GM04503 (cell line): ENCODE measurements at places on chromosomes 13 and 19.
A peak's percentile ranks its signal among the peaks of the same experiment; 100 is the strongest.

DNA sequence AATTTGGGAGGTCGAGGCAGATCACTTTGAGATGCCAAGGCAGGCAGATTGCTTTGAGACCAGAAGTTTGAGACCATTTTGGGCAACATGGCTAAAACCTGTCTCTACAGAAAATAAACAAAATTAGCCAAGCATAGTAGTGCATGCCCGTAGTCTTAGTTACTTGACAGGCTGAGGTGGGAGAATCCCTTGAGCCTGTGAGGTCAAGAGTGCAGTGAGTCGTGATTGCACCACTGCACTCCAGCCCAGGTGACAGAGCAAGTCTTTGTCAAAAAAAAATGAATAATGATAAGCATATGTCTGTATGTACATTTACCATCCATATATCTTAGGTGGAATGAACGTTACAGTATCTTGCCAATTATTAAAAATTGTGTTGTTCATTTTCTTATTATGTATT lies 2447.7 kb downstream of the PCDH9 start:
- no peak for DNase-seq

GRCh38 chr13:45527699-45528462 lies 63.1 kb downstream of the COG3 start:
- no peak for DNase-seq

GRCh38 chr13:27905650-27906049 lies 14.2 kb upstream of the PDX1 start:
- DNase-seq = no peak

GRCh38 chr13:112705286-112705685 lies 15.4 kb downstream of the ATP11A start:
- no peak for DNase-seq

DNA sequence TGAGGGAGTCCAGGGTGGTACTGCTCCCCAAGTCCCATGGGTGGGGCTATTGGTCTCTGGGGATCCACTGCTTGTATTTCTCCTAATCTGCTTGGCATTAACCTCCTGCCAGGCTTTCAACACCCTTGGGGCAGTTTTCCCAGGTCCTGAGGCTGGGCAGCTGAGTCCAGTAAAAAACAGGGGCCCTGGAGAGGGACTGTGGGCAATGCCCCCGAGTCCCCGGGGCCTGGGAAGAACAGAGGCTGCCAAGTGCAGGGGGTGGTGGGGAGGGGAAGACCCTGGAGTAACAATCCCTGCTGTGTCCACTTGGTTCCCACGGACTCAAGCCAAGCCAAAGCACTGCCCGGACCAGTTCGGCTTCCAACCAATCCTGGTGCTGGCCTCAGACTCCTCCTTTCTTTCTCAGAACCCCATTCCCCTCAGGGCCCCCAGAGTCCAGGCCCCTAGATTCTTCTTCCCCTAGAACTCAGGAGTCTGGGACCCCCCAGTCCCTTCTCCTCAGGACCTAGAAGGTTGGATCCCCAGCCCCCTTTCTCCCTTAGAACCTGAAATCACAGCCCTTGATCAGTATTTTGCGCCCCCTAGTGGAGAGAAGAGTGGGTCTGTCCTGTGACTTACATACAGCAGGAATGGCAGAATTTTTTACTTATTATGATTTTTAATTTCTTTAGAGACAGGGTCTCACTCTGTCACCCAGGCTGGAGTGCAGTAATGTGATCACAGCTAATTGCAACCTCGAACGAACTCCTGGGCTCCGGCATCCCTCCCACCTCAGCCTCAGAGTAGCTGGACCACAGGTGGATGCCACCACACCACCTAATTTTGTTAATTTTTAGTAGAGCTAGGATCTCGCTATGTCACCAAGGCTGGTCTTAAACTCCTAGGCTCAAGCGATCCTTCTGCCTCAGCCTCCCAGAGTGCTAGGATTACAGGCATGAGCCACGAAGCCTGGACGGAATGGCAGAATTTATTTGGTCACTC lies 3.7 kb upstream of the CLPTM1 start:
- no peak for DNase-seq

- DNase-seq = no peak
These were observed 271.3 kb downstream of the PCDH20 start for GRCh38 chr13:61144301-61144700.

DNA sequence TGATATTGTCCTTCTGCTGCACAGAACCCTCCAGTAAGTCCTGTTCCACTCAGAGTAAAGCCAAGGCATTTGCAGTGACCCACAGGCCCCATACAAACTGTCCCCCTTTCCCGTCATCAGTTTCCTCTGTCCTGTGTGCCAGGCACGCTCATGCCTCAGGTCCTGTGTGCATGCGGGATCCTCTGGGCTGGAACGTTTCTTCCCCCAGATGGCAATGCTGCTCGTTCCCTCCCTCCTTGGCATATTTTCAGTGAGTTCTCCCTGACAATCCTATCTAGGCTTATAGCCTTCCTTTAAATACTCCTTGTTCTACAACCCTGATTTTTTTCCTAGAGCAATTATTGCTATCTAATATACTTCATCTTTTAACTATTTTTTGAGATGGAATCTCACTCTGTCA lies 5.7 kb downstream of the OPA3 start:
- DNase-seq = no peak

DNA sequence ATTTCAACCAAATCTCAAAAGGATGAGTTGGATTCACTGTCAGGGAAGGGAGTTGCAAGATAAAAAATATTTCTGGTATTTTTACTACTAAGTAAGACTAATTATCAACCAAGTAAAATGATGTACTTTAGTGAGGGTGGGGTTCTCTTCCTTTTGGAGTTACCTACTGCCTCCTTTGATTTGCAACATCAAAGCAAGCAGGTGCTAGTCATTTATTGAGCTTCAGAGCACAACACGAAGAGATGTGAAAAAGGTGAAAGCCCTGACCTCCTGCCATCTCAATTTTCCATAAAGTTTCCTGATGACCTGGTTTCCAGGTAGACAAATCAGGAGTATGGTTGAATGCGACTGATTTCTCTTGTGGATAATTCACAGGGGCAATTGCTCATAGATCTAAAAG lies 96.0 kb downstream of the CDADC1 start:
- DNase-seq = no peak

DNA sequence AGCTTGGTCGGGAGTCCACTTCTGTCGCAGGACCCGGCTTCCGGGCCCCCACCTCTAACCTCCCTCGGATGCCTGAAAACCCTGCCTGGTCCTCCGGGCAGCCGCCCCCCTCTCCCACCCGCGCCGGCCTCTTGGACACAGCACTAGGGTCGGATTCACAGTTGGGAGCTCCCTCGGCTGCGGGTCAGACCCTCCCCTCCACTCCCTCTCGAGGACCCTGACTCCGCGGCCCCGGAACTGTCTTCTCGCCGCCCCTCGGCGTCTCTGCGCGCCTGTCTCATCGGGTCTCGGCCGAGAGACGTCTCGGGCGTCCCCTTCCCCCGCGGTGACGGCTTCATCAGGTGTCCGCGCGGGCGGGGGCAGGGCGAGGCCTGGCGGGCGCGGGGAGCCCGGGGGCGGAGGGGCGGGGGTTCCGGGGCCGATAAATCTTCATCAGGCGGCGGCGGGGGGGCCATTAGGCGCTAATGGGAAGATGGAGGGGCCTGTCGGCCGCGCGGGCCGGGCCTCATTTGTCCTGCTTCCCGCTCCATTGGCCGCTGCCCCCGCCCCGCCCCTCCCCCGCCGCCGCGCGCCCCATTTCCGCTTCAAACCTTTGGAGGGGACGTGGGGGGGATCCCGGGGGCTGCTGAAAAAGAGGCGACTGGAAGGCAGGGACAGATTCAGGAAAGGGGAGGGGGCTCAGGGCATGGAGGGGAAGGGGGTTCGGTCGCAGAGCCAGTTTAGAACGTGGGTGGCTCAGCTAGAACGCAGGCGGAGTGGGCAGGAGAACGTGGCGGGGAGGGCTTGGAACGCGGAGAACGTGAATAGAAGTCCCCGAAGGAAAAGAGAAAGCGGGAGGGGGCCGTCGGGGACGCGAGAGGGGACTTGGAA lies 11.8 kb upstream of the ERFL start:
- no peak for DNase-seq

DNA sequence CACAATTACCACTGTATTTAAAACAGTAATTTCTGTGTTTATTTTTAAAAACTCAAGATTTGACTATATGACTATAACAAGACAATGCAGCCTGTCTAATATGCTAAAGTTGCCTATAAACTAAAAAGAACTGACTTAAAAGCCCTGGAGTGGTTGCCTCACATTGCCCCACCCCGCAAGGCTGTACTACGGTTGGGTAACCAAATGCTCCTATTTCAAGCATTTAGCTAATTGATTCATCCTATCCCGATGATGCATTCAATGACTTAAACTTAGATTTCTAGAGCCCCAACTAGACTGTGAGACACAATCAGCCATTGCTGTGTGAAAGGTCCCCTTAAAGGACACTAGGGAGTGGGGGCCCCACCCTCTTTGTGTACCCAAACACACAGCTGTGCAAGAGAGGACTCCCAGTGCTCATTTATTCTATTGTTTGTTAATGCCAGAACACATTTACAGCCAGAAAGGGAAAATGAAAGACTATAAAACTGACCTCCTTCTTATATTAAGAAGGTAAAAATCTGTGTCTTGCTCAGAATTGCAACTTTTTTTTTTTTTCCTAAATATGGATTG lies 66.9 kb downstream of the MIPEP start:
- DNase-seq = no peak

GRCh38 chr13:112457081-112457480 lies 80.9 kb downstream of the SPACA7 start:
- no peak for DNase-seq

DNA sequence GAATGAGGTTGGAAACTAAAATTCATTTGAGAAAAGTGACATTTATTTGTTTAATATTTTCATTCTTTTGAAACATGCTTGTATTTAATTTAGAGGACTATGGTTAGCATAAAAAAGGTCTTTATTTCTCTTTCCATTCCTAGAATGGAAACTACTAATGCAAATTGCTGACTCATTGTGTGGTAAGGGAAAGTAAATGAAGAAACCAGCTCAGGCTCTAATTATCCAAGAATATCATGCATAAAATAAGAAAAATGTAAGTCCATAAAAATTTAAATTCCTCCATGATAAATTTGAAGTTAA lies 777.0 kb upstream of the SLITRK1 start:
- DNase-seq = no peak

DNA sequence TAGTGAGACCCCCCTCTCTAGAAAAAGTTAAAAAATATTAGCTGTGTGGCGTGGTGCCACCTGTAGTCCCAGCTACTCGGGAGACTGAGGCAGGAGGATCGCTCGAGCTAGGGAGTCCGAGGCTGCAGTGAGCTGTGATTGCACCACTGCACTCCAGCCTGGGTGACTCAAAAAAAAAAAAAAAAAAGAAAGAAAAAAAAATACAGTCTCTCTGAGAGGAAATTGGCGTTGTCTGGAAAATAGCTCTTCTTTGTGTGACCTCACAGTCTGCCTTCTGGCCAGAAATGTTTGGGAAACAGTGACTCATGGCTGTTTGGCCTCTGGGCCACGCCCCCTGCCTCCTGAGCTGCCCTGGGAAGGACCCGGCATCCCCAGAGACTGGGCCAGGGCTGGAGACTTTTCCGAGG lies 10.7 kb downstream of the MARCHF2 start:
- peak; percentile 96 for DNase-seq

DNA sequence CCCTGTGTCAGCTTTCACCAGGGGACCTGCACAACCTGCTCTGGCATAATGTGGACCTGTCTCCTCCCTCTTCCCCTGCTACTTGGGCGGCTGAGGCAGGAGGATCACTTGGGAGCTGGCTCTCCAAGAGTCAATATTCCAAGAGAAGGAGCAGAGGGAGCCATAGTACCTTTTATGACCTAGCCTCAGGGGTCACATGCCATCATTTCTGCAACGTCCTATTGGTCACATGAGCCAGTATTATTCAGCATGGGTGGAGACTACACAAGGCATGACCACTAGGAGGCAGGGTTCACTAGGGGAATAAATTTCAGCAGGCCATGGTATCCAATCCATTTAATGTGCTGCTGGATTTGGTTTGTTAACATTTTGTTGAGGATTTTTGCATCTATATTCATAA lies 12.0 kb upstream of the SHFL start:
- no peak for DNase-seq

- peak; percentile 15 for DNase-seq
These were observed 27.3 kb upstream of the EDDM13 start for GRCh38 chr19:56245121-56245740.

DNA sequence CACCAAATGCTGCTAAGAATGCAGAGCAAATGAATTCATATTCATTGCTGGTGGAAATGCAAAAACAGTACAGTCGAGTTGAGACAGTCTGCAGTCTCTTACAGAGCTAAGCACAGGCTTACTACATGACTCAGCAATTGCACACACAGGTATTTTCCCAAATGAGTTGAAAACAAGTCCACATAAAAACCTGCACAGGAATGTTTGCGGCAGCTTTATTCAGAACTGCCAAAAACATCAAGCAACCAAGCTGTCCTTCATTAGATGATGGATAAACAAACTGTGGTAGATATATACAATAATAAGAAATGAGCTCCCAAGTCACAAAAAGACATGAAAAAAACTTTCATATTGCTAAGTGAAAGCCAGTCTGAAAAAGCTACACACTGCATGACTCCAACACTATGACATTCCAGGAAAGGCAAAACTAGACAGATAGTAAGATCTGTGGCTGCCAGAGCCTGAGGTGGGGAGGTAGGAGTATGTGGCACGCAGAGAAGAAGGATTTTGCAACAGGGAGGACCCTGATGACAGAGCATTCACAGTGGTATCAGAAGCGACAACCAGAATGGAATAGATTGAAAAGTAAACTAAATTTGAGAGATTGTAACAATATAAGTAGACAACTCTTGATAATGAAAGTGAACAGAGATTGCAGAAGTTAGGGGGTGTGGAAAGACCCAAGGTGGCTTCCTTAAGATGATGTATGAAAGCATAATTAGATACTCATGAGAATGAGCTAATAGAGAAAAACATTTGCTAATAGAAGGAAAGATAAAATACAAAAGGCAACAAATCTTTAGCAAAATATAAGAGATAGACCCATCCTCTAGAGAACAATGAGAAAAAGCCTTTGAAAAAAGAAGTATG lies 52.7 kb downstream of the TSC22D1 start:
- DNase-seq = peak; percentile 21

GRCh38 chr13:28429685-28430290 lies 65.1 kb downstream of the FLT1 start:
- no peak for DNase-seq

DNA sequence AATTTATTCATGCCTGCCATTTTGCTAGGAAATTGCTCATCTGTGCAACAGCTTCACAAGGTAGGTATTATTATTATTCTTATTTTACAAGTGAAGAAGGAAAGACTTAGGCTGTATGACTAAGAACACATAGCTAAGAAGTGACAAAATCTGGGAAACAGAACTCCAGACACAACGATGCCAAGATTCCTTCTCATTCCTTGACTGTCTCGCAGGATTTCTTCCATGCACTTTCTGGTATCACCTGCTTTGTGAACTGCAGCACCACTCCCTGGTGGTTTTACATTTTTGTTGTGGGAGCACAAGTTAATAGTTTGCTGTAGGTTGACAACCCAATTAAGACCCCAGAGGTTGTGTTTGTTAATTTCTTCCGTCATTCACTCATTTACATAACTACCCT lies 188.5 kb downstream of the LACC1 start:
- peak; percentile 23 for DNase-seq

- DNase-seq = no peak
These were observed 3.9 kb downstream of the KLK13 start for GRCh38 chr19:51060973-51061372.

- no peak for DNase-seq
These were observed 53.6 kb upstream of the ARHGEF7 start for GRCh38 chr13:111061358-111062045.
